ENCODE measurements at places on chromosomes 12 and 14.

- no peak for DNase-seq
Measured at GRCh38 chr12:122215771-122216170, 10.1 kb downstream of the DIABLO start.

GRCh38 chr14:90678846-90679362 is 137.3 kb downstream of the TTC7B start:
- DNase-seq, result no peak

- no peak for DNase-seq
Measured at GRCh38 chr14:22613106-22613695, 15.1 kb downstream of the ABHD4 start.

DNA sequence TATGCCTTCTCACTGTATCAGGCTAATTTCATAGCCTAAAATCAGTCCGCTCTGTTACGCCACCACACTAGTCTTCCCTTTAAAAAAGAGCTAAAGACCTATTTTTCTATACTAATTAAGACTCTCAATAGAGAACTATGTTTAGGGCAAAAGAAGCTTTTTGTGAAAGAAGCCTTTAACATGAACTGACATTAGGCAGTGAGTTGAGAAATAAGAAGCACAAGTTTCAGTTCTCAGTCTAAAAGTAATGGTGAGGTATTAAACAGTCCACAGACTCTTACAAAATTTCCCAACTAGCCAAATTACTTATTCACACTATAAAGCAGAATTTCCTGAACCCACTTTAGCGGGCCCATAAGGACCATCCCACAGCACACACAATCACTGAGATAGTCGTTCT is 93.7 kb downstream of the SOX5 start:
- DNase-seq, result no peak

- DNase-seq, result no peak
Measured at GRCh38 chr14:23398348-23398747, 9.7 kb downstream of the MYH6 start.

- no peak for DNase-seq
Measured at GRCh38 chr12:48280572-48280971, 70.1 kb downstream of the ZNF641 start.

GRCh38 chr12:27695556-27696292 is 523 bp upstream of the REP15 start:
- no peak for DNase-seq

DNA sequence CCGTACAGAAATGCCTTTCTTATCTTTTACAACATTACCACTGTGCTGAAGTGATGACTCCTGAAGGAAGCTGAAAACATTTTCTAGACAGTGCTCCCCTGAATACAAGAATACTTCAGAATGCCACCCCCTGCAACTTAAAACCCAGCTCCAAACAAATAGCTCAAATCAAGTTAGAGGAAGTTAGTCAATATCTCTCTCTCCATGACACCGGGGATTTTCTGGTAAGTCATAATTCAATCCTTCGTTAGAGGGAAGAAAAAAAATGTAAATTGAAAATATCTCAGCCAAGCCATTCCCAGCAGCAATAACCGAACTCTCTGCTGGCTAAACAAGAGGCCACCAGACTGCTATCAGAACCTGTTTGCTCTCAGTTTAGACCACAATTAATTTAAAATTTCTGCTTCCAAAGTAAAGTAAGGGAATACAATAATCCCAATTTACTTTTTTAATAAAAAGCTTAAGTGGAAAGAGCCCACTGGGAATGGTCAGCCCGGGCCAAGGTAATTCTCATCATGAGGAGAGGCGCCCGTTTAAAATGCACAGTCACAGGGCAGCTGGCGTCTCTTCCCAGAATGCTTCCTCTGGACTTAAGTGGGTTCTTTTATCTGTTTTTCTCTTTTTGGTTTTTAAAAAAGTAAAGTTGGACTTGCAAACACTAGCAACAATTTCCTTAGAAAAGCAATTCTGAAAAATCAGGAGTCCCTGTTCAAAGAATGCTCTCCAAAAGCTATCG is 710.1 kb upstream of the STXBP6 start:
- no peak for DNase-seq

All from NCI-H2081 treated with DMSO at 0.1 percent for 48 hours (cell line).